ENCODE measurements at places on chromosomes 13 and 19. TPM values are rescaled to one million over a fixed set of nuclear protein-coding genes. Genes with fewer than 3 reads are reported as not detected.

DNA sequence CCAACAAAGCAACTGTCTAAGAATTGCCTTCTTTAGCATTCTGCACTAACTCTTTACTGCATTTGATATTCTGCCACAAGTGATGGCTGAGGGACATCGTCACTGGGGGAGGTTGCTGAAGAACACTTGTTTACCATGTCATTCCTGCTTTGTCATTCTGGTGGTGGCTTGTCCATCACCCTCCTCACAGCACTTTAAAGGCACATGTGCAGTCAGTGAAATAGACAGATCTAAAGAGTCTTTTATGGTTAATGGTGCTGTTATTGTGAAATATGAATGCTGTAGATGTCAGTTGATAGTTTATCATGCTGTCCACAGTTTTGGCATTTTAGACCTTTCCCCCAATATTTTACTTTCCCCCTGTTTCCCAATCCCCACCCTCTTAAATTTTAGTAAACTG lies 120.9 kb upstream of the TSC22D1 start:
- no peak for DNase-seq

- DNase-seq = no peak
Measured at GRCh38 chr13:87827479-87827878, 156.3 kb downstream of the SLITRK5 start.

DNA sequence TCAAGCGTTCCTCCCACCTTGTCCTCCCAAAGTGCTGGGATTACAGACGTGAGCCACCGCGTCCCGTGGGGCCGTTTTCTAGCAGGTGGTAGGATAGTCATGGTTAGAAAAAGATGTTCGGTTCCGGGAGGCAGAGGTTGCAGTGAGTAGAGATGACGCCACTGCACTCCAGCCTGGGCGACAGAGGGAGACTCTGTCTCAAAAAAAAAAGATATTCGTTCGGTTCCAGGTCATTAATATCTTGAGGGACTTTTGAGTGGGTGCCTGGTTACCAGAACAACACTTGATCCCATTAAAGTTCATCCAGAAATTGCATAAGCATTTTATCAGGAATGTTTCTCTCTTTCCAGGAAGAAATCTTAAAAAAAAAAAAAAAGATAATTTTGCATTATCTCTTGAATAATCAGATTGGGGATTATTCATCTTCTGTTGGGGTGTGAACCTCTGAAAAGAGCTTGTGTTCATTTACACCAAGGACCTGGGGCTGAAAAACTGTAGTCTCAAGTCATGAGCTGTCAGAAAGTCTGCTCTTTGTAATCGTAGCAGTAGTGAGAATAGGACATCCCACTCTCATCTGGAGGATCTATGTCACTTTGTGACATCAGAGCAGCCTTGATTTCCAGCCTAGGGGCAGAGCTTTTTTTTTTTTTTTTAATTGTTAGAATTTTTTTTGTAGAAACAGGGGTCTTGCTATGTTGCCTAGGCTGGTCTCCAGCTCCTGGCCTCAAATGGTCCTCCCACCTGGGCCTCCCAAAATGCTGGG lies 1.0 kb upstream of the ETHE1 start:
- DNase-seq = peak; percentile 46

DNA sequence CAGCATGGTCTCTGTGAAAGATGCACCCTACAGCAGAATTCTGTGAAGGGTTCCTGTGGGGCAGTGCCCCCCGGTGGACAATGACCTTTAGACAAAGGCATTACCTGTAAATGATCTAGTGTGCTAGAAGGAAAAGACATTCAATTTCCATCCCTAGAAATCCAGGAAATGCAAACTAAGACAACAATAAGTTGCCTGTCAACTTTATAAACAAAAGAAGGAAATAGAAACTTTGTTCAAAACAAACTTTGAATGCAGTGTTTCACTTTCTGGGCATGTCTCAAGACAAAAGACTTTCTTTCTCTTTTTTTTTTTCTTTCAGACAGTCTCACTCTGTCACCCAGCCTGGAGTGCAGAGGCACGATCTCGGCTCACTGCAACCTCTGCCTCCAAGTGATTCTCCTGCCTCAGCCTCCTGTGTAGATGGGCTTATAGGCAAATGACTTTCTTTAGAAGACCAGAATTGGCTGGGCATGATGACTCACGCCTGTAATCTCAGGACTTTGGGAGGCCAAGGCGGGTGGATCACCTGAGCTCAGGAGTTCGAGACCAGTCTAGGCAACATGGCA lies 15.5 kb downstream of the TEX101 start:
- no peak for DNase-seq

- no peak for DNase-seq
Measured at GRCh38 chr19:719636-720344, 11.1 kb downstream of the PALM start.

GRCh38 chr19:6767081-6767356 lies 216 bp downstream of the SH2D3A start:
- DNase-seq = no peak

GRCh38 chr13:27631665-27632064 lies 10.0 kb downstream of the POLR1D start:
- DNase-seq = no peak

The KLK6 gene
- total RNA-seq = not detected

All from left cardiac atrium (tissue), 4 donors.